Lung microvascular endothelial cell (primary cell): ENCODE measurements at places on chromosomes 4 and X.

DNA sequence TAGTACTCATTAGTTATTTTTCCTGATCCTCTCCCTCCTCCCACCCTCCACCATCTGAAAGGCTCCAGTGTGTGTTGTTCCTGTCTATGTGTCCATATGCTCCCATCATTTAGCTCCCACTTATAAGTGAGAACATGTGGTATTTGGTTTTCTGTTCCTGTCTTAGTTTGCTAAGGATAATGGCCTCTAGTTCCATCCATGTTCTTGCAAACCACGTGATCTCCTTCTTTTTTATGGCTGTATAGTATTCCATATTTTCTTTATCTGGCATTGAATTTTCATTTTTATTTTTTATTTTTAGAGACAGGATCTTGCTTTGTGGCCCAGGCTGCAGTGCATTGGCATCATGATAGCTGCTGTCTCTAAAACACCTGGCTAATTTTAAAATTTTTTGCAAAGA, 11.9 kb upstream of the UBE2K start:
- DNase-seq, result no peak

DNA sequence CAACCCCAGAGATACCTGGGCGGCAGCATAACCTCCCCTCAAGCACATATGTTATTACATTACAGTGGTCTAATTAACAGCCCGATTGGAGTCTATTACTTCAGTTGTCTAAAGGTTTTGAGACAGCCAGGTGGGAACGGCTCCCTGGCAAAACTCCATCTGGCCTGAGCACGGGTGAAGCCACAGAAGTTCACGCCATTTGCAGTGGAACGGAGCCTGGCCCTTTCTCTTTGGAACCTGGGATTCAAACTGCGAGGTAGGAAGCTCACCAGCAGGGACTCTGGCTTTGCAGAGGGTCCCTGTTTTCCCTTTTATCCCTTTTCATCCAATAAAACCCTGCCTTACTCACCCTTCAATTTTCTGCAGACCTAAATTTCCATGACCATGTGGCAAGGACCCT, 45.9 kb upstream of the NEIL3 start:
- no peak for DNase-seq

- DNase-seq, result no peak
Measured at GRCh38 chr4:94889946-94890345, 132.2 kb downstream of the BMPR1B start.

DNA sequence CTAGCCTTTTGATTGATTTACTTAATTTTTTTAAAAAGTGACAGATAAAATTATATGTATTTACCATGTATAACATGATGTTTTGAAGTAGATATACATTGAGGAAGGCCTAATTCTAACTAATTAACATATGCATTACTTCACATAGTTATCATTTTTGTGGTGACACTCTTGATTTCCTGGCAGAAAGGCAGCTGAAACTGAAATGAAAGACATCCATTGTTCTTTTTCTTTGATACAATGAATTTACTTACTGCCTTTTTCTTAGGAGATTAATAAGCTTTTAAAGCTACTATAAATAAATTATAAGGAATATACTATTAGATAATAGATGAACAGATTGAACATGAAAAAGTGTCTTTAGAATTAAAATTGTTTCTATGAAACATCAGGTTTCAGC, 26.7 kb downstream of the ANKRD50 start:
- no peak for DNase-seq

- no peak for DNase-seq
Measured at GRCh38 chr4:4499438-4500123, 42.3 kb downstream of the STX18 start.

GRCh38 chr4:47942081-47942819, 27.9 kb upstream of the NFXL1 start:
- no peak for DNase-seq

DNA sequence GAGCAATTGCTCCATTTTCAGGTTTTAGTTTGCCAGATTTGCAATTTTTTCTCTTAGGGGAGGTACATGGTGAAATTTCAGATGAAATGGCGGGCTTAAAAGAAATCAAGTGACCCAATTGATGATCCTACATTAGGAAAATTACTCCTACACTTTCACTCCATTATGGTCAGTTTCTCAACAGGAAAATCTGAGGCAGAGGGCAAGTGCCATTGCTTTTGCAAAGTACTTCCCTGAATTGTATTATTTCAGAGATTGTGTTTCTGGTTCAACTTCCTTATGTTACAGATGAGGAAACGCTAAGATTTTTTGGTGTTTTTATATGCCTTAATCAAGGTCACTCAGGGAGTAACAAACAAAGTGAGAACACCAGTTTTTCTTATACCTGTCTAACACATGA, 302.2 kb downstream of the ARAP2 start:
- no peak for DNase-seq
